Cortex of kidney (tissue), 1 donor: ENCODE measurements at places on chromosomes 6 and 20.

DNA sequence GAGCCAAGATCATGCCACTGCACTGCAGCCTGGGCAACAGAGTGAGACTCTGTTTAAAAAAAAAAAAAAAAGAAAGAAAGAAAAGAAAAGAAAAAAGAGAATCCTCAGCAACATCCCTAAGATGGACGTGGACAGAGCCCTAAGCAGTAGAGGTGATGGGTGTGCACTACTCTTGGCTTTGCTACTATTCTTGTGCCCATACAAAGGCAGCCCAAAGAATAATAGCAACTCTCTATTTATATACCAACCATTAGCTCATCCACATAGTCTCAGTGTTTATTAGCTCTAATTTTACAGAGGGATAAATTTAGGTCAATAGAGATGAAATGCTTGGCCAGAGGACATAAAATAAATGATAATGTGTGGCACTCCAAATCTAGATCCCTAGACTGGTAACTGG lies 62.2 kb downstream of the PERP start:
- DNase-seq, result no peak

- no peak for DNase-seq
These were observed 18.9 kb upstream of the ROS1 start for GRCh38 chr6:117444600-117444999.

DNA sequence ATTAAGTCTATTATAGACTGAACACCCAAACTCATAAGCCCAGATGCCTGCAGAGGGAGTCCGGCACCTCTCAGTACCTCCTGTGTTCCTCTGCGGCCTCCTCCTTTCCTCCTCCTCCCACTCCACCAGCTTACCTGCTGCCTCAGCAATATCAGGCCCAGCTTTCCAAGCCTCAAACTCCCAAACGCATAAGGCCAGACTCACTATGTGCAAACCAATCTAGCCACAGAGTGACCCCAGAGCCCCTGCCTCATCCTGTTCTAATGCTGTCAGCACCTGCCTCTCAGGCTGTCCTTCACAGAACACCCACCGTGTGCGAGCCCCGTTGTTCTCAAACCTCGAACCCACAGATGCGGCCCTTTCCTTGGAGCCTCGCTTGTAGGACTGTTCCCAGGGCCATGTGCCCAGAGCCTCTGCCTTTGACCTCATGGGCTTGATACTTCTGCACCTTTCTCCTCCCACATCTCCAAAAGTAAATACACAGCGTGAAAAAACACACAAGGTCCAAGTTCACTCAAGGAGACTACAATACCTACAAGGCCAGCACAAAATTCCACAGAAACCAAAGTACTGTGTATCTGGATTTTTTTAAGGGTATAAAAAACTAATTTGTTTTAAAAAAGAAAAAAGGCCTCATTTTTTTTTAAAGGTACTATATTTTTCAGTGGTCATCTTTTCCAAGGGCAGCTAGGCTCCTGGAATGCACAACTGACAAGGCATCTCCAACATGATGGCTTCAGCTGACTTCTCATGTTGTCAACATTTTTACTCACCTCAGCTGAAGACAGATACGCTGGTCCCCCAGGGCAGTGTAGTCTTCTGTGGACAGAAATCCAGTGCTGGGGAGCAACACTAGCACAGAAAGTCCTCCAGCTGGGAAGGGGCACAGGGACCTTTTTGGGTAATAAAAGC lies 52.3 kb downstream of the ABHD12 start:
- DNase-seq, result no peak

- DNase-seq, result no peak
These were observed 80.5 kb upstream of the AGPAT4 start for GRCh38 chr6:161354276-161354840.

- no peak for DNase-seq
These were observed 12.1 kb upstream of the EYS start for GRCh38 chr6:65719101-65719500.

DNA sequence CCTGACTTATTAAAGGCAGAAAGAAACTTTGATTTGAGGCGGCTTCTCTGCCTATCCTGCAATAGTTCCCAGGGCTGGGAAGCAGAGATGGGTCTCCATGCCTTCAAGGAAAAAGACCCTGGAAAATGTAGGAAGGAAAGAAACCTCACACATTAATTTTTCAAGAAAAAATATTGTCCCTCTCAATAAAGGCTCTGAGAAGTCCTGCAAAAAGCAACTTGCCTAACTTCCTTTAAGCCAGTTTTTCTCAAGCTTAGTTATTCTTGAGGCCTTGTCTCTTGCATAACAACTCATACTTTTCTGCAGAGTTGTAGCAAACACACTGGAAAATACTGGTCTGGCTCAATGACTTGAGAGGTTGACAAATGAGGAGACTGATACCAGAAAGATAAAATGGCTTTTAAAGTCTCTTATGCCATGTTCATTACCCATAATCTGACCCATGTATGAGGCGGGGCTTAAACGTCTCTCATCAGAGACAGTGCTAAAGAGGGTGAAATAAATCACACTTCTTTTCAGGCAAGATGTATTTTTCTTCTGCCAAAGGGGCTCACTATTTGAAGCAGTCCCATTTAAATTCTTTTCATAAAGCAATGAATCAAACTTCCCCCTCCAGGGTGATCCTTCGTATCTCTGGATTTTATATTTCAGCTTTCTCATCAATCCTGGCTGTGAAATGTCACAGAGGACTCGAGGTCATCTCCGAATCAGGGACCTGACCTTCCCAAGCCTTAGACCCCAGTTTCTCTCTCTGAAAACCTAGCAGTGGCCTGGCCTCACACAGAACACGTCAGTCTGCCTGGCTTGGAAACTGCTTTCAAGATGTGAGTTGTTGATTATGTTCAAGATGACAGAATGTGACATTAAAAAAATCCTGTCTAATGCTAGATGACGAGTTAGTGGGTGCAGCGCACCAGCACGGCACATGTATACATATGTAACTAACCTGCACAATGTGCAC lies 82.3 kb upstream of the KCNG1 start:
- DNase-seq, result no peak
